Stimulated activated CD4-positive, alpha-beta T cell treated with anti-CD3 and anti-CD28 coated beads, Interleukin-12 subunit alpha, Interleukin-12 subunit beta, amount 100 ng/mL, for 48 hours (primary cell): ENCODE measurements at places on chromosomes 3 and 15.

DNA sequence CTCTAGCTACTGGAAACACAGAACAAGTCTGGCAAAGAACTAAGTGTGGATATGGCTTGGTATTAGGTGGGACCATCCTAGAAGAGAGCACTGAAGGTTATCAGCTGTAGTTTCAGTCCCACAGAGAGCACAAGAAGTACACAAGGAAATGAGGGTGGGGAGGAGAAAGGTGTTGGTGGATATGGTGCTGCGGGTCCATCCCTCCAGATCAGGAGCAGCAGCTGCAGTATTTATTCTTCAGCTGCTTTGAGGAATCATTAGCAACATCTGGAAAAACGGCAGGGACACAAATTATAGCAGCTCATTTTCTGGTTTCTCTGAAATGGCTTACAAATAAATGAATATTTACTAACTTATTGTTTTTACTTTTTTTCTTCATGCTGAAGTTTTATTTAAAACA is 29.0 kb downstream of the CD80 start:
- no peak for DNase-seq

DNA sequence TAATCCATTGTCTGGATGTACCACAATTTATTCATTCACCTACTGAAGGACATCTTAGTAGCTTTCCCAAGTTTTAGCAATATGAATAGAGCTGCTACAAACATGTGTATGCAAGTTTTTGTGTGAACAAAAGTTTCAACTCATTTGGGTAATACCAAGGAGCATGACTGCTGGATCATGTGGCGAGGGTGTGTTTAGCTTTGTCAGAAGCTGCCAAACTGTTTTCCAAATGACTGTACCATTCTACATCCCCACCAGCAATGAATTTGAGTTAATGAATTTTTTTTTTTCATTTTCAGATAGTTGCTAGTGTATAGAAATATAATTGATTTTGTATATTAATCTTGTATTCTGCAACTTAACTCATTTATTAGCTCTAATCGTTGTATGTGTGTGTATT is 20.0 kb upstream of the ELP6 start:
- DNase-seq = no peak

DNA sequence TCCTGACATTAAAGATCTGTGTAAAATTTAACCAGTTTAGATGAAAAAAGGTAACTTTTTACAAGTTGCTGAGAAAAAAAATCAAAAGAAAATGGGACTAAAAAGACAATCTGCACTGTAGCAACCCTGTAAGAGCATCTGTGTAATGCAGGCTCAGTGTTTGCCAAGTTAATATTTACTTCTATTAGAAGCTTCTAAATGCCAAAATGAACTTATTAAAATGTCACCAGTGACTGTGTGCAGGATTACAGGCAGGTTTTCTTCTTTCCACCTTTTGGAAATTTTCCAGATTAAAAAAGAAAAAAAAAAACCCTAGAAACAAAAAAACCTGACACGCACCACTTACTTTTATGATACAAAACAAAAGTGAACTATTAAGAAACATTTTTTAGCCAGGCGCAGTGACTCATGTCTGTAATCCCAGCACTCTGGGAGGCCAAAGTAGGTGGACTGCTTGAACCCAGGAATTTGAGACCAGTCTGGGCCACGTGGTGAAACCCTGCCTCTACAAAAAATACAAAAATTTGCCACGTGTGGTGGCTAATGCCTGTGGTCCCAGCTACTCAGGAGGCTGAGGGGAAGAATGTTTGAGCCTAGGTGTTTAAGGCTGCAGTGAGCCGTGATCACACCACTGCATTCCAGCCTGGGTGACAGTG is 87.2 kb downstream of the TJP1 start:
- DNase-seq = no peak

DNA sequence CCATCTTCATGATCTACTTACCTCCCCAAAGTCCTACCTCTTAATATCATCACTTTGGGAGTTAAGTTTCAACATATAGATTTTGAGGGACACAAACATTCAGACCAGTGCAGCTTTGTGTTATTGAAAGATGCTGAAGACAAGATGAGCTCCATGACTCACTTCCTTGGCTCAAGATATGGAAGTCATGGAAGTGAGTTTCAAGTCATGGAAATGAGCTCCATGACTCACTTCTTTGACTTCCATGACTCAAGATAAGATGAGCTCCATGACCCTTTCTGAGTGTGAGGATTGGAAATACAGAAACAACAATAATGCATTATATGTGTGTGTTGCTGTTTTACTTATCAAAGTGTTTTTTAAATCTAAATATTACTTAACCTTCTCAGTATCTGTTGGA is 170.2 kb upstream of the TPRG1 start:
- DNase-seq = no peak

GRCh38 chr15:63612300-63612699 is 15.1 kb downstream of the FBXL22 start:
- DNase-seq = no peak

GRCh38 chr3:963755-964154 is 129.1 kb upstream of the CNTN6 start:
- DNase-seq = no peak

DNA sequence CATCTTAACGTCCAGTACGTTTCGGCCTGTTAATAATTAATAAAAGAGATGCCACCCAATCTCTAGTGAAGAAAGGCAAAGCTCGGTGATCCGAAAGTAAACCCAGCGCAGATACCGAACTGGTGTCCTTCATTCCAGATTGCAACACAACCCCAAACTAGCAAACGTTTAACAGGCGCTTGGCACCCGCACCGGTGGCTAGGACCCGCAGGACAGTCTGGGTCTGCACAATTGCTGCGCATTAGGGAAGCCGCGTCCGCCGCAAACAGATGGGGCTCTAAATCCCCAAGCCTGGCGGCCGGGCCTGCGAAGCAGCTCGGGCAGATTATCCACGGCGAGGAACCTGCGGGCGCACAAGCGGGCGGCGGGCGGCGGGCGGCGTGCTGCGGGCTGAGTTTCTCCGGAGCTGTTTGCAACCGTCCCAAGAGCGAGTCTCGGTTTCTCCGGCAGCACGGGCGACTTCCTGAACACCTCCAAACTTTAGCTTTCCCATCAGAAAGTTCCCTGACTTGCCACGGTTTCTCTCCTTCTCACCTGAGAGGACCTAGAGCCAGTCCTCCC is 112.1 kb upstream of the ICE2 start:
- no peak for DNase-seq

DNA sequence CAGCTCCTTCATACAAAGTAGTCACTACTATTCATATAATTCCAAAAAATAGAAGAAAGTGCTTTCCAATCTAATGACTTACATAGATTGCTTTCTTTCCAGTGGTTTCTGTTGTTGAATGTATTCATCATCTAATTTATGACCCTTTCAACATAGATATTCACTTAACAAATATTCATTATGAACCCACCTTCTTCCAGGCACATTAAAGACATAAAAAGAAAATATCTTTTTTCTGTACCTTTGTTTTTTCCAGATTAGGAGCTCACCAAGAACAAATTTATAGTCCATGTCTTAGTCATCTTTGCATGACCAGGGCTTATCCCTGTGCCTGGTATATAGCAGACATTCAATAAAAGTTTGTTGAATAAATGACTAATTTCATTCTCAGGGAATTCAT is 32.4 kb upstream of the PDZRN3 start:
- DNase-seq = no peak

DNA sequence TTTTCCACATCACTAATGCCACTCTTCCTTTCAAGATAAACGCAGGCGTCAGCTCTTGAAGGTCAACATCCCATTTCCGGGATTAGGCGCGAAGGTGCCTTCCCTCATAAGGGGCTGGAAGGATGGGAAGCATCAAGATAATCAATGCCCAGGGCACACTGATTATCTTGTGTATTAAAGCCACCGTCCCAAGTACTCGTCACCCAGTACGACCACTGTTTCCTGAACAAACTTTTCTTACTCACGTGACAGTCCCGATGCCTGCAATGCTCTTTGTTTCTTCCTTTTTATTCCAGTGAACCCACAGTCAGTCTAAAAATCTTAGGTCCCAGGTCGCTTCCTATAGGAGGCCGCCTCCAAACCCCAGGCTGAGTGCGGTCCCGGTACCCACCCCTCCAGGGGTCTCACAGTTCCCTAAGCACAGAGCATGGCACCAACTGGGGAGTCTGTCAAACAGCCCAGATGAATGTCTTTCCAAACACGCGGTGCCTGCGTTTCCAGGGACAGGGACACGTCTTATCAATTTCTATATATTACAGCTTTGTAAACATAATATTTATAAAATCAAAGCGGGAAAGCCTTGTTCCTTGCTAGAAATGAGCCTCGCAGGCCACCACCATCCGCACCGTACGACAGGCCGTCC is 589 bp downstream of the ANAPC13 start:
- peak; percentile 85 for DNase-seq

- no peak for DNase-seq
These were observed 274 bp upstream of the ZCWPW2 start for GRCh38 chr3:28348265-28348628.

DNA sequence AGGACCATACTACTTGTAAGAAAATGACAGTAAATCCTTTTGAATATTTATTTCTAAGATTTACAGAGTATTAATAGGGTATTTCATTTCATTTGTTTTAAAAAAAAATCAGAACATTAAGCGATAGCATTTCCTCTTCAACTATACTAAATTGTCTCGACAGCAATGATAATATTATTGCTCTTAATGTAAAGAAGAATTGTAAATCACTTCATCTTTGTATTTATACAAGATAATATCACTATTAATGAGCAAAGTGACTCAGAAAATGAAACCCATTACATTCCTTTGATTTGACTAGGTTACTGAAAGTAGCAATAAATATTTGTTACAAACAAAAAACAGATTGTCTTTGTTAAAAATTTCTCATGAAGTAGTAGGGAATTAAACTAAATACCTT is 131.1 kb upstream of the CNTN4 start:
- DNase-seq = no peak

DNA sequence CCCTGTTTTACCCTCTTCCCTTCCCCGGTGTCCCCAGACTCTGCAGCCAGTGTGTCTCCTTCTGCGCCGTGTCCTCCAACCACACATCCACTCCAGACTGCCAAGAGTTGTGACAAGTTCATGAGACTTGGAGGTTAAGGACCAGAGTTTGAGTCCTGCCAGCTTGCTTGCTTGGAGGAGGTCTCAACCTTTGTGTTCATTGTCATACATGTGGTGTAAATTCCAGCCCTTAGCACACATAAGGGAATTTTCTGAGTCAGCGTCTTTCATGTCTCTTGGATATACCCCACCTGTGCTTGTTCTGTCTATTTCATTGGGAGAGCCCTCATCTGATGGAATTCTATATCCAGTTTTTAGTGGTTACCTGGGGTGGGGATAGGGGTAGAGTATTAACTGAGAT is 13.3 kb downstream of the CORO2B start:
- no peak for DNase-seq
